ENCODE measurements at places on chromosomes 13 and 19.

GRCh38 chr13:34720618-34721017, 221.5 kb upstream of the NBEA start:
- DNase-seq: no peak

GRCh38 chr13:31891472-31891871, 140.1 kb upstream of the FRY start:
- DNase-seq: no peak

DNA sequence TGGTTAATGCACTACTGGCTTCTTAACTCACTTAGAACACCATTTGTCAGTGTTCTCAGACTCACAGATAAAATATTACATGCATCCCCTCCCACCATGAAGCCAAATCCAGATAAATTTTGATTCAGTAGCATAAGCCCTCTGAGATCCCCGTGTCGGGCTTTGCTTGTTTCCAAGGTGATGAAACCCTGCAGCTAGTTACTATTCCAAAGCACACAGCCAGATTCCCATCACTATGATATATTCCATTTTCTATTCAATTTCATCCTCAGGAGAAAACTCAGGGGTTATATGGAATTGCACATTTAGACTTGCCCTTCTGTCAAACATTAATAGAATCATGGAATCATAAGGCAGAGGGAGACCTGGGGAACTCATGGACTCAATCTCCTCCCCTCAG, 9.4 kb upstream of the FAM124A start:
- no peak for DNase-seq

DNA sequence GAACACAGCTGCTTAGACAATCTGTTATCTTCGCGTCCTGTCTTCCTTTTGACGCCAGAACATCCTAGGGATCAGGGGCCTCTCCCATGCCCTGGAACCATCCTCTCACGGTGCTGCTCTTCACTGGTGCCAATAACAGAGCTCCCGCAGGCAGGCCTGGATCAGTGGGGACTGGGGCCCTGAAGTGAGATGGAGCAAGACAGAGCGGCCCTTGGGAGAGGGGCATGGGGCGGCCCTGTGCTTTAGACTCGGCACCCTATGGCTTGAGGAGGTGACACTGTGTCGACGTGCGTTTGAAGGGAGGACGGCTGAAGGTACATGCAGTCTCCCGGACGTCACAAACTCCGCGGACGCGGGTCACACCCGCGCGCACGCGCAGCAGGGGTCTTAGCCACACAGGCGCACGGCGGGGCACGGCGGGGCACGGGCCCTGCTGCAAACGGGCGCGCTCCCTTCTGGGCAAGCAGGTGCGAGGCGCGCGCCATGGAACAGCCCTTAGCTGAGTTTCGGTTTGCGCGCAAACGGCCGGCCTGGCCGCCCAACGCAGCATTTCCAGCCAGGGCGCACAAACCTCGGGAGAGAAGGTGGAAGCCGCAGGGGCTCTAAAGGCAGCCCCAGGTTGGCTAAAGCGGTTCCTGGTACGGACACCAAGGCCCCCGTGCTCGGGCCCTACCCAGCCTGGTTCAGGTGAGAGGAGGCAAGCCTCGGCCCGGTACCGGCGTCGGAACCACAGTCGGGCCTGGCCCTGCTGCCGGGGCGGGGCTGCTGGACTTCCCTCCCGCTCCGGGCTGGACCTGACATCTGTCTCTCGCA, 16.5 kb upstream of the RNF17 start:
- no peak for DNase-seq

GRCh38 chr19:1253514-1254080, 5.2 kb downstream of the MIDN start:
- no peak for DNase-seq

- no peak for DNase-seq
Measured at GRCh38 chr19:28422046-28422445, 790.9 kb downstream of the UQCRFS1 start.

GRCh38 chr19:50447750-50448149, 15.1 kb downstream of the MYBPC2 start:
- no peak for DNase-seq

- no peak for DNase-seq
Measured at GRCh38 chr13:90826688-90827087, 520.8 kb upstream of the MIR17HG start.

GRCh38 chr13:75153386-75153785, 328.6 kb downstream of the TBC1D4 start:
- DNase-seq: no peak

- DNase-seq: no peak
Measured at GRCh38 chr13:44908266-44908665, 81.0 kb downstream of the NUFIP1 start.

DNA sequence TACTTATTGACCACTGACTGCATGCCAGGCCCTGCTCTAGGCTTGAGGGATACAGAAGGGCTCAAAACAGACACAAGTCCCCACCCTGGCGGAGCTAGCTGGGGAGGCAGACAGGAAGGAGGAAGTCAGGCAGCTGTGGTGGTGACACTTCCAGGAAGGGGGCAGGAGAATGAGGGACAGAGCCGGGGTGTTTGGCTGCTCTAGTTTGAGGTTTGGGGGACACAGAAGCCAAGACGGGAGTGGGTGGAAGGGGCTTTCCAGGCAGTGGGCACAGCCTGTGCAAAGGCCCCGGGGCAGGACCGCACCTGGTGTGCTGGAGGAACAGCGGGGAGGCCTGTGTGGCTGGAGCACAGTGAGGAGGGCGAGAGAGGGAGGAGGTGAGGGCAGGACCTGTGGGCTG, 4.0 kb downstream of the MRPL54 start:
- no peak for DNase-seq

DNA sequence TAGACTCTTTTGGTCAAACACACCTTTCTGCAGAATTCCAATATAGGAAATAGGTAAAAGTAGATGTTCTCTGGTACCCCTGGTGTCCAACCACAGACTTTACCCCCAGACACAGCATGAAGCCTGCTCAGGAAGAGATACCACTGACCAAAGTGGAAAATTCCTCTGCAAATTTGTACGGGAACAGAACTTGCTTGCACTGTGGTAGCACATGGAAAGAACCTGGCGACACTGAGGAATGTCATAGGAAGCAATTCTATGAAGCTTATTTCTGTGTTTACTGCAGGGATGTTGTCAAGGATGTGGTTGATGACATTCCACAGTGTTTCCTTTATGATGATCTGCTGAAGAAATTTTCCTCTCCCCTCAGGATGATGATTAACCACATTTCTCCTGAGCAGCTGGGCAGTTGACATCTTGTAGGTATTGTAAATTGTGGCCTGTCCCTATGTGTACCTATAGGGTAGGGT, 48.9 kb upstream of the TNFSF11 start:
- DNase-seq: no peak

GRCh38 chr13:42221121-42221765, 50.7 kb upstream of the AKAP11 start:
- no peak for DNase-seq

GRCh38 chr19:31554360-31554759, 205.1 kb upstream of the TSHZ3 start:
- no peak for DNase-seq
